ENCODE measurements at places on chromosomes 3 and 15. TPM values are rescaled to one million over a fixed set of nuclear protein-coding genes. Genes with fewer than 3 reads are reported as not detected.

NMNAT3 gene
- 6.0 TPM for total RNA-seq

FBXW12 gene
- total RNA-seq: not detected

CPNE9 gene
- total RNA-seq: not detected

NSMCE3 gene
- total RNA-seq: 4.6 TPM

THRB gene
- total RNA-seq: 38.6 TPM

Data from psoas muscle (tissue), 8 donors.